ENCODE measurements at places on chromosomes 5 and 9.

DNA sequence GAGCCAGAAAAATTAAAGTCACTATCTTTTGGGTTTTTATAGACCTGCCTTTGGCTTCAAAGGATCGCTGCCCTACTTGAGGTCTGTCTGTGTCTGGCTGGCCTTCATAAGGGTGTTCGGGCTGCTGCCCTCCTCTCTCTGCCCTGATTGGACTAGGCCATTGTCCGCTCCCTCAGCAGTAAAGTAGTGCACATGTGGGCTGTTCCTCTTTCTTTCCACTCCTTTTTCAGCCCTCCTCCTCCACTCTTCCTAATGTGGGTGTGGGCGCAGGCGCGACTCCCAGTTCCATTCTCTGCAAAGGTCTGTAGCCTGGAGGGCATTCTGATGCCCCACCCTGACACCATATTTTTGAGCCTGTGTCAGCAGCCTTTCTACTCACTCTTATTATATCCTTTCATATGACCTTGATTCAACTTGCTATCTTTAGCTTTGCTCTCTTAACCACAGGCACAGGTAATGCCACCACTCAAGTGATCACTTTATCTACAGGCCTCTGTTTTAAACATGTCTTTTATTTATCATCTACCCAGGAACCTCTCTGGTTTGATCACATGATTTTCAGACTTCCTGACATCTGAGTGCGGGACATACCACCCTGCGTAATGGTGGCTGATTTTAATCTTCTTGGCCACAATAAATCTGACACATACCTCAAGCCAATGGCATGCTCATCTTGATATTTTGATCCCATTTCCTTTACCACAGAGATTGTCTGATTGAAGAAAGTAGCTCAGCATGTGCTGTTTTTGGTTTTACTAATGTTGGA lies 144.5 kb downstream of the AOPEP start:
- DNase-seq, result peak; percentile 58

- DNase-seq, result no peak
Observed at GRCh38 chr5:80837679-80838078, 122.5 kb upstream of the RASGRF2 start.

- DNase-seq, result peak; percentile 83
Observed at GRCh38 chr9:137286975-137287383, 9.5 kb downstream of the TOR4A start.

DNA sequence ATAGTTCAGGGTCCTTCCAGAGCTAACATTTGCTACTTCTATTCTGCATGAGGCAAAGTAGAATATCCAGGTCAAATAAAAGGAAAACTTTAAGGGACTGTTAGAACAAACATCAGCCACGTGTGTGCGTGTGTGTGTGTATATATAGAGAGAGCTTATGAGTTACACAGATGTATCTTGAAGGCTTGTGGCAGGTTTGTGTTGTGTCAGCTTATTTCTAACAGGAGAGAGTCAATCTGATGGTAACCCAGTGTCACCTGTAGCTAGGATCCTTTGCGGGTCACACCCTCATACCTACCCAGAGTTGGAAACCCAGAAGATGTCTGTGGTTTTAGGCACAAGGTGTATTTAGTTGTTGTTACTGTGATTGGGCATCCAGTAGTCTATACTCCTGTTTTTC lies 12.7 kb downstream of the POLR1E start:
- no peak for DNase-seq

DNA sequence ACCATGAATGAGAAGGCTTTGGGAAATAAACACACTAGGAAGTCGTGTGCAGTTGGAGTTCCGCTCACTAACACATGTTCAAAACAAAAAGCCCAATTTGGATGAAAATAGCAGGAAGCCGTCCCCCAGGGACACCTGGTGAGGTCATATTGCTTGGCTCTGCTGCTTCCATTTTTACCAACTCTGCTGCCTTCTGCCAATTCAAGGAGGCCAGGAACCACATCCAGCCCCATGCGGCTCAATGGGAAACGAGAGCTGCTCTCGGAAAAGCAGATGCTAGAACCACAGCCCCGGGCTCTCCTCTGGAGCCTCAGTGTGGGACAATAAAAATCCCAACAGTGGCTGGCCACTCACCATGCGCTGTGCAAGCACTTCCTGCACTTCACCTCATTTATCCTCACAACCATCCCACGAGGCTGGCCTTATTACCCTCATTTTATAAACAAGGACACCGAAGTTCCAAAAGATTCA lies 13.4 kb downstream of the ADAM19 start:
- no peak for DNase-seq

- no peak for DNase-seq
Observed at GRCh38 chr5:128446-128845, 36.5 kb downstream of the PLEKHG4B start.

GRCh38 chr5:8013948-8014710 lies 145.2 kb downstream of the MTRR start:
- DNase-seq, result no peak

All from mesendoderm (in vitro differentiated cells).